ENCODE measurements at places on chromosomes 3 and 15. TPM values are rescaled to one million over a fixed set of nuclear protein-coding genes. Genes with fewer than 3 reads are reported as not detected.
A peak's percentile ranks its signal among the peaks of the same experiment; 100 is the strongest.

DNA sequence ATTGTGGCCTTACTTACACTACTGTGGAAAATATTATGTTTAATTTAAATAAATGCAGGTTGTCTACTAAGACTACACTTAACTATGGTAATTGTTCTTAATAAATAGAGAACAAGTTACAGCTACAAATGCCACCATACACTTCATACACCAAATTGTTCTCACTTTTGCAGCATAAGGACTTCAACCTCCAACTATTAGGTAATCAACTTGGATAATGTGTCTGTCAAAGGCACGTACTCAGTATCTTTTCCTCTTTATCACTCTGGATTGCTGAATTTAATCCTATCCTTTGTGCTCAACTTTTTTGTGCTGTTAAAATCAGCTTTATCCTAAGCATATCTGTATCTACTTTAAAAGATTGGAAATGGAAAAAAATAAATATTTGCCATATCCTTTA, 41.6 kb upstream of the TMEM87A start:
- no peaks in the 10 kb centered on the region for H3K4me1 ChIP-seq
- DNase-seq, result no peak
- H3K27me3 ChIP-seq, result no peaks in the 10 kb centered on the region
- no peak overlapping the region for H3K27ac ChIP-seq

- no peak overlapping the region for H3K27ac ChIP-seq
- DNase-seq, result no peak
- H3K36me3 ChIP-seq, result no peaks in the 10 kb centered on the region
- H3K27me3 ChIP-seq, result no peaks in the 10 kb centered on the region
Observed at GRCh38 chr15:101732772-101733171, 8.5 kb upstream of the TARS3 start.

GRCh38 chr15:93049233-93049632, 39.8 kb downstream of the RGMA start:
- no peaks in the 10 kb centered on the region for H3K4me1 ChIP-seq
- H3K27me3 ChIP-seq, result no peaks in the 10 kb centered on the region
- H3K36me3 ChIP-seq, result no peaks in the 10 kb centered on the region
- H3K4me3 ChIP-seq, result no peak overlapping the region
- no peak for DNase-seq

GRCh38 chr3:38455639-38456430, 2.1 kb downstream of the ACVR2B start:
- no peak for DNase-seq
- no peaks in the 10 kb centered on the region for H3K27me3 ChIP-seq
- H3K4me3 ChIP-seq, result peak overlapping the region; percentile 62
- H3K27ac ChIP-seq, result peak overlapping the region; percentile 91
- peaks cover 46% of the 10 kb centered on the region for H3K4me1 ChIP-seq

DNA sequence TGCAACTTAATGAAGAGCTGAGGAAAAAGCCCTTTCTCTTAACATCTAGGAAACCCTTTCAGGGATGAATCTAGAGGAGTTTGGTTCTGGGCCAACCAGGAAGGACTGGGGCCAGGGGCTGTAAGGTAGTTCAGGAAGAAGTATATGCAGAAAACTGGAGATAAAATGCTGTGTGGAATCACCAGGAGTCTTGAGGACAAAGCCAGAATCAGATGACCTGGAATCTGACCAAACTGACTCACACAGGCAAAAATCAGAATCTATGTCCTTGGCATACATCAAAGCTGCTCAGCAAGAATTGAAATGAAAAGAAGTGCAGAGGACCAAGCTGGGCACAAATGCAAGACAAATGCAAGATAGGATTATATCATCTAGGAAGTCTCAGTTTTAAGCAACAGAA, 59.4 kb upstream of the ATP2C1 start:
- H3K4me1 ChIP-seq, result no peaks in the 10 kb centered on the region
- H3K36me3 ChIP-seq, result no peaks in the 10 kb centered on the region
- no peak overlapping the region for H3K4me3 ChIP-seq
- DNase-seq, result no peak

CHAC1 gene
- total RNA-seq, result 1.0 TPM

Data from liver (tissue), 10 donors.